Muscle of arm (tissue), 14 donors: ENCODE measurements at places on chromosomes 2 and 18. TPM values are rescaled to one million over a fixed set of nuclear protein-coding genes. Genes with fewer than 3 reads are reported as not detected.

- DNase-seq, result no peak
Observed at GRCh38 chr2:30206461-30207430, 24.6 kb upstream of the LBH start.

DNA sequence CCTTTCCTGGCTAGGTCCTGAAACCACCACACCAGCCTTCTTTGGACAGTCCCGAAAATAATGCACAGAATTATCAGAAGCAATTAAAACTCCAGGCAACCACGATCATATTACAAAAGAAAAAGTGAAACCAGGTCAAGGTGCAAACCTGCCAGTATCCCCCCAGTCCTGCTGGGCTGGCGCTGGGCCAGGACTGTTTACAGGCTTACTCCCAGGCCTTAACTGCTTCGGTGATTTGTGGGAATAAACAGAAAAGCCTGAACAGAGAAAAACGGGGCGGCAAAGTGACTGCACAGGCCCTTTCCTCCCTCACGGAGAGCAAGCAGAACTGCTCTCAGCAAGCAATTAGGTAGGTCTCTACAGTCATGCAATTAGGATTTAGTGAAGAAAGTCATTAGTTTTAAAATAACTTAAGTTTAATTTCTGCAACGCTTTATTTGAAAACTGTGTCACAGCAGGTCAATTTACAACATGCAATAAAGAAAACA is 1.3 kb downstream of the HDAC4 start:
- peak; percentile 16 for DNase-seq

DNA sequence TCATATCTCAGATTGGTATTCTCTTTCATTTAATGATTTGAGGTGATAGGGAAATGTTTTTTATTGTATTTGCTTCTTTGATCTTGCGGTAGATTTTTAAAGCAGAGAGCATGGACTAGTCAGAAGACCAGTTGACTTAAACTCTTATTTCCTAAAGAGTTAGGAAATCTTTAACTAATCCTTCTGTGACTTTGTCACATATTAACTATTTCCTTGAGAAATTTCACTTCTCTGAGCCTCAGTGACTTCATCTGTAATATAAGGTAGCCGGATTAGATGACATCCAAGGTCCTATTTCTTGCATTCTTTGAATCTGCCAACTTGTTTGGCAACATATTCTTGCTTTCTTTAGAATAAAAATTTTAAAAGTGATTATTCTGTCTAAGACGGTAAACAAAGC is 55.6 kb downstream of the MTX2 start:
- no peak for DNase-seq

DNA sequence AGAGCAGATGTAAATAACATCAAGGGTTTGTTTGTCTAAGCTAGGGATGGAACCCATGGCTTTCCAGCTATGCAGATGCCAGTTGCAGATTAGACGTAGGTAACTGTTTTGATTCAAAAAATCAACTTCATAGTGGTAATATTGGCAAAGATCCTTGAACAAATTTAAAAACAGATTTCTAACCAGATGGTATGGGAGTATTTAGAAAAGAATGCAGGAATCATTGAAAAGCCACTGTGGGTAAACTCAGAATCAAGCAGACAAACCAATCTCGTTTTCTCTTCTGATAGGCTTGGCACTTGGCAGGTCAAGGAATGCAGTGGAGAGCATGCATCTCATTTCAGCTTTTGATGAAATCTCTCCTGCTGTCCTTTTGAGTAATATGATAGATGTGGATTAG is 377.5 kb downstream of the CLIP4 start:
- DNase-seq, result no peak

- DNase-seq, result no peak
Observed at GRCh38 chr18:45260125-45260524, 355.2 kb upstream of the SLC14A2 start.

DNA sequence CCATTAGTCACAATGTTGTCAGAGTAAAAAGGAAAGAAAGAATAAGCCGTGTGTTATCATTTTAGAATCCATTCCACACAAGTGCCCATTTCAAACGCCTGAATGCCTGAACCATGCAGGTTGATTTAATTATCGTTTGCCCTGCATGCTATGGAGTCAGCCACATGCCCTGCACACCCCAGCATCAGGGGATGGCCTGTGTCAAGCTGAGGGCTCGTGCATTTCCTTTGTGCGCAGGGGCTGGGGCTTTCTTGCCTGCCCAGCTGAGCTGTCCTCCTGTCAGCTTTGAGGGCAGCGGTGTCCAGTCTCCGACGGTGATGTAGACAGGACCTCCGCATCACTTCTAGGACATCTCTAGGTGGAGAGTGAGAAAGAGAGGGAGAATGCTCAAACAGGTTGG is 200.4 kb downstream of the TSN start:
- no peak for DNase-seq

DNA sequence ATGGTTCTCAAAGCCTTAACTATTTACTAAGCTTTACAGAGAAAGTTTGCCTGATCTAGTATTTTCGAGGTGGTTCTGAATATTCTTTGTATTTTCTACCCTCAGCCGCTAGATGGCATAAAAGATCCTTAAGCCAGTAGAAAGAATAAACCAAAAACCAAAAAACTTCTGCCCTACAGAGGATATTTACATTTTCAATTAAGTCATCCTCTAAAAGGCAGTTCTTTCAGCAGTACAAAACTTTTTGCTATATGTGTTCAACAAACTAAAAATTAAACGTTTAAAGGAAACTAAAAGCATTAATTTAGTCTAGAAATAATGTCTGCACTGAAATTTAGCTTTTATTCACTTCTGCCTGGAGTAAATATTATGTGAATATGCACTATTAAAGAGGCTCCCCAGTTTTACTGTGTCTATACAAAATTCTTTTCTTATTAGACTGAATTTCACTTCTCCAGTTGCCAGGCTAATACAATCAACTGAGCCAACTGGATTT is 297.5 kb downstream of the PIEZO2 start:
- peak; percentile 67 for DNase-seq

GRCh38 chr2:112073875-112074274 is 18.8 kb downstream of the TMEM87B start:
- no peak for DNase-seq

DNA sequence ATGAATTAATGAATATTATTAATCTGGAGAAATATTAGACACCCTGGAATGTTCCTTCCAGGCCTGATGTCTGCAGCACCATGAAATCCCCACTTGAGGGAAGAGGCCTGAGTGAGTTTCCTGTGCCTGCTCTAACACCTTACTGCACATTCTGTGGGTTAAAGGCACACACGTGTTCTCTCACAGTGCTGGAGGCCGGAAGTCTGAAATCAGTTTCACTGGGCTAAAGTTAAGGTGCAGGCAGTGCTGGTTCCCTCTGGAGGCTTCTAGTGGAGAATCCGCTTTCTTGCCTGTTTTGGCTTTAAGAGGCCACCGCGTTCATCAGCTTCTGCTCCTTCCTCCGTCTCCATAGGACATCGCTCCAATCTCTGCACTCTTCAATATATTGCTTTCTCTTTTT is 48.7 kb downstream of the ACKR3 start:
- DNase-seq, result no peak

- DNase-seq, result no peak
Observed at GRCh38 chr2:173741759-173742158, 223.4 kb downstream of the SP3 start.

Gene ALPP
- polyA plus RNA-seq, result 0.09 TPM

Gene RTTN
- 12.0 TPM for polyA plus RNA-seq

Gene UGT1A10
- not detected for polyA plus RNA-seq

Gene ARHGAP15
- polyA plus RNA-seq, result 9.5 TPM

Gene PTPRM
- 84.6 TPM for polyA plus RNA-seq

Gene RASGRP3
- 45.7 TPM for polyA plus RNA-seq
